Thymus (tissue), 14 donors: ENCODE measurements at places on chromosomes 6 and 20. TPM values are rescaled to one million over a fixed set of nuclear protein-coding genes. Genes with fewer than 3 reads are reported as not detected.

GRCh38 chr6:139483079-139483478 lies 108.6 kb upstream of the CITED2 start:
- no peak overlapping the region for H3K4me3 ChIP-seq
- H3K36me3 ChIP-seq = no peaks in the 10 kb centered on the region
- no peak overlapping the region for H3K27ac ChIP-seq
- no peak for DNase-seq

GRCh38 chr6:93417421-93418013 lies 1.8 kb downstream of the EPHA7 start:
- H3K27me3 ChIP-seq = peaks cover 67% of the 10 kb centered on the region
- no peaks in the 10 kb centered on the region for H3K36me3 ChIP-seq
- peaks cover 11% of the 10 kb centered on the region for H3K4me1 ChIP-seq
- H3K4me3 ChIP-seq = no peak overlapping the region
- no peak for DNase-seq

- no peak for DNase-seq
- no peak overlapping the region for H3K27ac ChIP-seq
- peaks cover 2% of the 10 kb centered on the region for H3K36me3 ChIP-seq
- peaks cover 3% of the 10 kb centered on the region for H3K27me3 ChIP-seq
- H3K4me1 ChIP-seq = peaks cover 51% of the 10 kb centered on the region
- no peak overlapping the region for H3K4me3 ChIP-seq
Observed at GRCh38 chr20:25054995-25055629, 2.8 kb downstream of the ACSS1 start.

The EPB41L1 gene
- 4.2 TPM for polyA plus RNA-seq

- no peak for DNase-seq
- no peak overlapping the region for H3K27ac ChIP-seq
- peaks cover 6% of the 10 kb centered on the region for H3K4me1 ChIP-seq
- peaks cover 17% of the 10 kb centered on the region for H3K27me3 ChIP-seq
Observed at GRCh38 chr6:2967936-2968335, 3.4 kb downstream of the SERPINB6 start.

The MMP24 gene
- polyA plus RNA-seq = 0.11 TPM

The RTF2 gene
- 91.6 TPM for polyA plus RNA-seq

The BPIFB4 gene
- 0.64 TPM for polyA plus RNA-seq

DNA sequence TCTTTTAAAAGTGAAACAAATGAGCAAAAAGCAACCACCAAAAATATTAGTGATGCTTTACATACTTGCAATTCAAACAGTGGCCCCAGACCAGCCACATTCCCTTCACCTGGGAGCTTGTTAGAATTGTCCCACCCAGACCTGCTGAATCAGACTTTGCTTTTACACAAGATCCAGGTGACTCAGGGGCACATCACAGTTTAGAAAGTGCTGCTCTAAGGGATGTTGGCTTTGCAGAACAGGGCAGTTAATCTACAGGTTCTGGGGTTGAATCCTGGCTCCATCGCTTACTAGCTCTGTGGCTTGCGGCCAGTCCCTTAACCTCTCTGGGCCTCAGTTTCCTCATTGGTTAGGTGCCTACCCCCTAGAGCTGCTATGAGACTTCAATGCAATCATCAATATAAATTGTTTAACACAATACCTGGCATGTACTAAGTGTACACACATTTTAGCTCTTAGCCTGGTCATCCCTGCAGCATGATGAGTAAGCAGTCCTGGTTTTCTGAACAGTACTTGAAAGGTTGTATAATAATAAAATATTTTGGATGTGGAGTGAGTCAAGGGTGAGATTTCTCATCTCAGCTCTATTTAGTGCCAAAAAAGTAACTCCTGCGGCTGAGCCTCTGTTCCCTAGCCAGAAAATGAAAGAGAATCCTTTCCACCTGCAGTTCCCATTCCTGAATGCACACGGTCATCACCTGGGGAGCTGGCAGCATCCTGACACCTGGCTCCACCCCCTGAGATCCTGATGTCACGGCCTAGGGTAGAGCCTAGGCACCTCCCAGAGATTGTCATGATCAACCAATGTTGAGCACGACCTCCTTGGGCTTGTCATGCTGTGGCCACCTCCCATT lies 162.7 kb downstream of the ANKRD60 start:
- H3K4me3 ChIP-seq = no peak overlapping the region
- H3K4me1 ChIP-seq = no peaks in the 10 kb centered on the region
- H3K36me3 ChIP-seq = no peaks in the 10 kb centered on the region
- H3K27me3 ChIP-seq = no peaks in the 10 kb centered on the region
- DNase-seq = no peak
- no peak overlapping the region for H3K27ac ChIP-seq

- H3K27me3 ChIP-seq = no peaks in the 10 kb centered on the region
- no peaks in the 10 kb centered on the region for H3K4me1 ChIP-seq
- no peak overlapping the region for H3K4me3 ChIP-seq
- no peak for DNase-seq
- no peak overlapping the region for H3K27ac ChIP-seq
- no peaks in the 10 kb centered on the region for H3K36me3 ChIP-seq
Observed at GRCh38 chr6:163820745-163821458, 406.4 kb downstream of the QKI start.

The DEF6 gene
- polyA plus RNA-seq = 148 TPM

DNA sequence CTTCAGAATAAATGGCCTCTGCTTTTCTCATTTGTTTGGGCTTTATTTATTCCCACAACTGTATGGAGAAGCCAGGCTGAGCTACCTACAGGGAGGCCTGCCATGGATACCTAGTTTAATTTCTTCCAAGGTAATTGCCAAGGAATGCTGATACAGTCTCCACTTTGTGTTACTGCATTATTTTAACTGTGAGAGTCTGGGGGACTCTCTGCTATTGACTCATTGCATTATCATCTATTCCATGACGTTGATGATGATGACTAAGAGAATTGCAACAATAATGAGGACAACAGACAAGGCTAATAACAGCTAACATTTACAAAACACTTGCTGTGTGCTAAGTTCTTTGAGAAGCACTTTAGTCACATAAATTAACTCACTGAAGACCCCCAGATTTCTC lies 88.3 kb upstream of the COL21A1 start:
- no peaks in the 10 kb centered on the region for H3K4me1 ChIP-seq
- H3K36me3 ChIP-seq = no peaks in the 10 kb centered on the region
- no peaks in the 10 kb centered on the region for H3K27me3 ChIP-seq
- DNase-seq = no peak
- H3K4me3 ChIP-seq = no peak overlapping the region
- no peak overlapping the region for H3K27ac ChIP-seq
